ENCODE measurements at places on chromosomes 13 and 19.

- no peak for DNase-seq
These were observed 536.7 kb upstream of the ARGLU1 start for GRCh38 chr13:107104631-107105030.

- DNase-seq: no peak
These were observed 38.8 kb downstream of the VSTM2B start for GRCh38 chr19:29564574-29565005.

GRCh38 chr13:27481766-27482165 lies 31.4 kb upstream of the MTIF3 start:
- DNase-seq: peak; percentile 17

DNA sequence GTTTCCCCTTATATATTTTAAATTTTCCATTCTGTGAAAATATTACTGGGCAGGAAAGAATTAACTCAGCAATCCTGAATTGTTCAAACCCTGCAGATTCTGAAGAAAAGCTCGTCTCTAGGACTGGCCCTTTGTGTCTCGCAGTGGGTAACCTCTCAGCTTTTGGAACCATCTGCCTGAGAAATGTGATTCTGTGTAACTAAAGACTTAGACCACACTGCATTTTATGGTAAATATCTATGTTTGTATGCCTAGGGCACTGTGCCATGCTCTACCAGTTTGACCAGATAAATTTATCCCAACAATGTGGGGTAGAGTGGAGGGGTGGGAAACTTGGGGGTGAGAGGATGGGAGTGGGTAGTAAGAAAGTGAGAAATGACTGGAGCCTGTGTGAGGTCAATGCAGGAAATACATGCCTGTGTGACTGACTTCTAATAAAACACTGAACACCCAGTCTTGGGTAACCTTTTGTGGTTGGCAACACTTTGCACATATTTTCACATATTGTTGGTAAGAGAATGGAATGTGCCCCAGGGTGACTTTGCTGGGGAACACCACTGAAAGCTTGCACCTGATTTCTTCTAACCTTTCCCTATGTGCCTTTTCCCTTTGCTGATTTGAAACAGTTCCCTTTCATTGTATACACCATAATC lies 1181.9 kb downstream of the OLFM4 start:
- peak; percentile 27 for DNase-seq

GRCh38 chr19:31583148-31583547 lies 233.9 kb upstream of the TSHZ3 start:
- no peak for DNase-seq

- DNase-seq: peak; percentile 54
These were observed 45.5 kb upstream of the C13orf46 start for GRCh38 chr13:114019367-114019766.

Measured in urothelium cell line (cell line).